Pulmonary artery endothelial cell (primary cell): ENCODE measurements at places on chromosomes 3 and 15.

- DNase-seq, result no peak
These were observed 117.7 kb downstream of the CD47 start for GRCh38 chr3:107973152-107973551.

DNA sequence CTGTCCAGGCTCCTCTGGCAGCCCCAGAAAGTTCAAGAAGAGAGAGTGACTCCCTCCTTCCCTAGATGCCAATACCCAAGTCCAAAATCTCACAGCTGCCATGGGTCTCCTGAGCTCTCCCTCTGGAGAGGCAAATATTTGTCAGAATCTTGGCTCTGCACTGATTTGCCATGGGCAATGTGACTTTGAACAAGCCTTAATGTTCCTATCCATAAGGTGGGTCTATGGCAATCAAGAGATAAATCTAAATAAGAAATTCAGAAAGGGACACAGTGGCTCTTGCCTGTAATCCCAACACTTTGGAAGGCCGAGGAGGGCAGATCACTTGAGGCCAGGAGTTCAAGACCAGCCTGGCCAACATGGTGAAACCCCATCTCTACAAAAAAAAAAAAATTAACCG lies 12.4 kb upstream of the WNT7A start:
- DNase-seq, result no peak

DNA sequence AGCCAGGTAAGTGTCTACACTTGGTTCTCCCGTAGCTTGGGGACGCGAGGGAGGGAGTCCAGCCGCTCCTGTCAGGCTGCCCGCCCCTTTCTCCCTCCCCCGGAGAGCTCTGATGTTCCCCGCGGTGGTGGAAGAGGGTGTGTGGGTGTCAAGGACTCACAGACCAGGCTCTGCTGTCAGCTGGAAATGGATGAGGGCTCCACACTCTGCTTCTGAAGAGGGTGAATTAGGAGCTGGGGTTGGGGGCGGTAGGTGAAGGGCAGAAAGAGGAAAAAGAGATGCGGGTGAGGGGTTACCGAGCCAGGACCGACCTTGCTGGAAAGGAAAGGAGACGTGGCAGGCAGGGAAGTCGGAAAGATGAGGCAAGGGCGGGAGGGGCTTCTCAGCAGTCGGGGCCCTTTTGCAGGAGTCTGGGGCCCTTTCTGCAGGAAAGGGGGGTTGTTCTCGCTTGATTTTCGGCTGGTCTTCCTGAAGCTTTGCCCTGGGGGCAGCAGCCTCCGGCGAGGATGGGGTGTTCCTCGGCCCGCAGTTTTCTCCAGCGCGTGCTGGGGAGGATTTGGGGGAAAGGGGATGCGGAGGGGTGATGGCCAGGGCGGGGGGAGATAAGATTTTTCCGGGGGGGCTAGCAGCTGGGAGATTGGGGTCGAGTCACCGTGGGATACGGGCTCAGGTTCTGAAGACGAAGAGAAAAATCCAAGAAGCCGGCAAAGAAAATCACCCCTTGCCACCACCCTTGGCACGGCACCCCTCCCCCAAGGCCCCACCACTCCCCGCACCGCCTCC lies 602 bp upstream of the BAHD1 start:
- DNase-seq, result no peak

- no peak for DNase-seq
These were observed 3.8 kb upstream of the ZNF280D start for GRCh38 chr15:56736881-56737707.

- no peak for DNase-seq
These were observed 25.5 kb downstream of the EIF2AK4 start for GRCh38 chr15:39959411-39959810.

- DNase-seq, result no peak
These were observed 10.8 kb downstream of the NEK10 start for GRCh38 chr3:27358372-27358771.
